ENCODE measurements at places on chromosomes 5 and 9. TPM values are rescaled to one million over a fixed set of nuclear protein-coding genes. Genes with fewer than 3 reads are reported as not detected.

The DDX4 gene
- not detected for polyA plus RNA-seq

DNA sequence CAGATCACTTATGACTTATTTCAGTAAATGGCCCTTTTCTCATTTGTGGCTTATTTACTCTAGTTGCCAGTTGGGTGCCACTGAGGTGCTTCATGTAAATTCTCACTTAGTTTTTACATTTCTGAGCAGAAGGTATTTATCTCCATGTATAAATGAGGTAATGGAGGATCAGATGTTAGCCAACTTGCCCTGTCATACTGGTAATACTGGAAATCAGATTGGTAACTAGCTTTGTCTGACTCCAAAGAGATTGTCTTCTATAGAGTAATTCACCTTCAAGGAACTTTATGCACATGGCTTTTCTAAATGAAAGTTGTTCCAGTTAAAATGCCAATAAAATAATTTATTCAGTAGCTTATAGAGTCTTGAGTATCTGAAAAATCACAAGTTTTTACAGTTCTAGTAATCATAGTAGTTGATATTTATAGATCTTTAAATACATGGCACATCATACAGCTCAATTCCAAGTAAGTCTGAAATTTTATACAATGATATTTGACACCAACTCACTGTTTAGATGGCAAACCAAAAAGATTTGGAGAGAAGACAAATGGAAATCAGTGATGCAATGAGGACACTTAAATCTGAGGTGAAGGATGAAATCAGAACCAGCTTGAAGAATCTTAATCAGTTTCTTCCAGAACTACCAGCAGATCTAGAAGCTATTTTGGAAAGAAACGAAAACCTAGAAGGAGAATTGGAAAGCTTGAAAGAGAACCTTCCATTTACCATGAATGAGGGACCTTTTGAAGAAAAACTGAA lies 28.8 kb downstream of the RAB14 start:
- no peak for DNase-seq

GRCh38 chr5:36734422-36734821 lies 128.0 kb downstream of the SLC1A3 start:
- no peak for DNase-seq

- no peak for DNase-seq
These were observed 864.0 kb upstream of the ACO1 start for GRCh38 chr9:31520301-31521085.

DNA sequence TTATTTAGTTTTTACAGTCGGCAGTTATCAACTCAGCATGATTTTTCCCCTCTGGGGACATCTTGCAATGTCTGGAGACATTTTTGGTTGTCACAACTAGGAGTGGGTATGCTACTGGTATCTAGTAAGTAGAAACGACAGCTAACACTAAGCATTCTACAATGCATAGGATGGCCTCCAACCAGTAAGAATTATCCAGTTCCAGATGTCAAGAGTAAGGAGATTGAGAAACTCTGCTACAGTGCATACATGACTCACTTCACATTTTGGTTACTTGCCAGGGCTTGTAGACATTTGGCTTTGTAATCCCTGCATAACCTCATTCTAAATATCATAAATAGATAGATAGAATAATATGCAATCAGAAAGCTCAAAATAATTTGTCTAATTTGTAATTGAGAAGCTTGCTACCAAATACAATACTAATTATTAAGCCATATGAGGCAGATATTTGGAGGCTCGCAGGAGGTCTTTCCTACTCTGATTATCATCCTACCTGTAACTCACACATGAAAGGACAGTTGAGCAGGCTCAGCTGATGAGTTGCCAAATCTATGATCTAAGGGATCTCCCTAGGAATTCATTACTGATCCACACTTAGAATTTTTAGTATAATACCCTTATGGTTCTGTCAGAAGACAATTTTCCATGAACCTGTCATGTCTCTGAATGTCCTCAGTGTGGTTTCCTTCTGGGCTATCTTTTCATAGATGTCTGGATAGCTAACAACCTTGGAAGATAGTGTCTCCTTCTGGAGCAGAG lies 346.9 kb upstream of the TLE4 start:
- no peak for DNase-seq

The LPAR1 gene
- 68.9 TPM for polyA plus RNA-seq

DNA sequence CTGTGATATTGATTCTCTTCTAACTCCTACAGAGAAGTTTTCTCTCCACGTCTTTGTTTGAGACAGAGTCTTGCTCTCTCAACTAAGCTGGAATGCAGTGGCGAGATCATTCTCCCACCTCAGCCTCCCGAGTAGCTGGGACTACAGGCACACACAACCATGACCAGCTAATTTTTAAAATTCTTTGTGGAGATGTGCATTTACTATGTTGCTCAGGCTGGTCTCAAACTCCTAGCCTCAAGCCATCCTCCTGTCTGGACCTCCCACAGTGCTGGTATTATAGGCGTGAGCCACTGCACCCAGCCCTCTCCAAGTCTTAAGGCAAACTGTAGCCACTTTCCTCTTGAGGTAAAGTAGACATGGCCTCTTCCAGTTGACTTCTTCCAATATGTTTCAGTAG lies 72.2 kb downstream of the SNX18 start:
- DNase-seq: no peak

The WDR38 gene
- polyA plus RNA-seq: 4.5 TPM

- no peak for DNase-seq
These were observed 41.7 kb downstream of the RETREG1 start for GRCh38 chr5:16574789-16575721.

The C5 gene
- 54.6 TPM for polyA plus RNA-seq
